Keratinocyte (primary cell): ENCODE measurements at places on chromosomes 12 and 14.

DNA sequence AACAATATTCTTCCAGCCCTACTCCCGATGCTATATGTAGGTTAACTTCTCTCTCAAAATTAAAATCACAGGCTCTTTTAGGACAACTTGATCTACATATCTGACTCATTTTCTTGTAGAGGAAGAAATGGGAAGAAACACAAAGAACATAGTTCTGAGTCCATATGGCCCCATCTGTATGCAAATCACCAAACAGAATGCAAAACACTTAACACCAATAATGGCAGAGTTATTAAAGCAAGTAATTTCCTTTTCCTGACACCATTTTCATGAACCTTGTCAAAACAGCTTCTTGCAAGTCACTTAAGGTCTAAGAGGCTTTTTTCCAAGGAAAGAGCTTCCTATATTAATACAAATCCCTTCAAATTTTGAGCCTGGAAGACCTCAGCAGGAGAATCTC, 300.4 kb upstream of the CLEC14A start:
- no peaks in the 10 kb centered on the region for H3K36me3 ChIP-seq
- H3K4me1 ChIP-seq: no peaks in the 10 kb centered on the region
- H3K27me3 ChIP-seq: no peaks in the 10 kb centered on the region
- no peak overlapping the region for H3K4me3 ChIP-seq
- no peak overlapping the region for H3K27ac ChIP-seq

GRCh38 chr12:113896841-113897240, 69.3 kb downstream of the RBM19 start:
- no peak overlapping the region for H3K4me3 ChIP-seq
- H3K36me3 ChIP-seq: no peaks in the 10 kb centered on the region
- peaks cover 31% of the 10 kb centered on the region for H3K4me1 ChIP-seq
- no peaks in the 10 kb centered on the region for H3K27me3 ChIP-seq
- no peak for DNase-seq

GRCh38 chr14:23605931-23606585, 27.5 kb upstream of the JPH4 start:
- H3K4me1 ChIP-seq: no peaks in the 10 kb centered on the region
- DNase-seq: no peak
- no peak overlapping the region for H3K4me3 ChIP-seq
- no peaks in the 10 kb centered on the region for H3K36me3 ChIP-seq

- no peaks in the 10 kb centered on the region for H3K36me3 ChIP-seq
- no peaks in the 10 kb centered on the region for H3K27me3 ChIP-seq
- H3K4me3 ChIP-seq: no peak overlapping the region
- DNase-seq: no peak
- no peaks in the 10 kb centered on the region for H3K4me1 ChIP-seq
Measured at GRCh38 chr14:75190023-75190422, 13.6 kb upstream of the TMED10 start.

DNA sequence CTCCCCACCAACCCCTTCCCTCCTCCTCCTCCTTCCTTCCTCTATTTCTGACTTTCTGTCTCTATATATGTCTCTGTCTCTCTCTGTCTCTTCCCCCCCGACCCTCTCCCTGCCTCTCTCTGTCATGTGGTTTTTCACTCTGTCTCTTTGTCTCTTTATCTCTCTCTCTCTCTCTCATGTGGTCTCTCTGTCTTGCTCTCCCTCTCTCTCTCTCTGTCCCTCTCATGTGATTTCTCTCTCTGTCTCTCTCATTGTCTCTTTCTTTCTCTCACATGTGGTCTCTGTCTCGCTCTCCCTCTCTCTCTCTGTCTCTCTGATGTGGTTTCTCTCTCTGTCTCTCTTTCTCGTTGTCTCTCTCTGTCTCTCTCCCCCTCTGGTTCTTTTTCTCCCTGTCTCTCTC, 59.3 kb downstream of the PHETA1 start:
- H3K36me3 ChIP-seq: no peaks in the 10 kb centered on the region
- no peak overlapping the region for H3K4me3 ChIP-seq
- no peak for DNase-seq

DNA sequence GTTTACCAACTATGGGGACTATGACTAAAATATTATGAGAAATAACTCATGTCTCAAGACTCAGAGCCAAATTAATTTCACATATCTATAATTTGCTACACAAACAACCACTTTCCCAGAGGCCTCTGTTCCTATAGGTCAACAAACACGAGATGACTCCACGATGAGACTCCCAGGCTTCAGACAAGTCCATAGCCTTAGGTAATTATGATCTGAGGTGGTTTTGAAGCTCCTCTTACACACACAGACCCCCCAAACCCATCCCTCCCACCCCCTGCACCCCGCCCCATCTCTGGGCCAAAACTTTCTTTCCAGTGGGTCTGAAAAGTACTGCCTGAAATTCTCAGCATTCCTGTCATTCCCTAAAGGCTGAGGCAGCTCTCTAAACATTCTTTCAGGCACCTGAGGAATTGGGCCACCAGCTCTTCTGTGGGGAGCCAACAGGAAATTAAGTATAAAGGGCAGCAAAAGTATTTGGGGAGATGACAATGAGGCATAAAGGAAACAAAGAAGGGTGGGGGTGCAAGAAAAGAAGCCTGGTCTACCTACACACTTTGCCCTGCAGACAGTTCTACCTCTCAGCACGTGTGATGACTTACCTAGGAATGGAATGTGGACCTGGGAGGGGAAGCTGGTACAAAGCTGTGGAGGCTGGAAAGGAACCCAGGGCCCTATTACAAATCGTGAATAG, 143.6 kb downstream of the PAWR start:
- H3K4me1 ChIP-seq: peaks cover 25% of the 10 kb centered on the region
- peak overlapping the region; percentile 80 for H3K27ac ChIP-seq
- no peaks in the 10 kb centered on the region for H3K27me3 ChIP-seq
- peak; percentile 96 for DNase-seq
- H3K4me3 ChIP-seq: no peak overlapping the region

GRCh38 chr12:18939051-18939450, 190.5 kb upstream of the PLEKHA5 start:
- H3K36me3 ChIP-seq: no peaks in the 10 kb centered on the region
- H3K27ac ChIP-seq: no peak overlapping the region
- DNase-seq: no peak
- H3K4me3 ChIP-seq: no peak overlapping the region
- no peaks in the 10 kb centered on the region for H3K4me1 ChIP-seq

GRCh38 chr14:99466758-99467157, 13.9 kb downstream of the SETD3 start:
- H3K4me3 ChIP-seq: no peak overlapping the region
- H3K4me1 ChIP-seq: peaks cover 10% of the 10 kb centered on the region
- no peak overlapping the region for H3K27ac ChIP-seq
- no peaks in the 10 kb centered on the region for H3K27me3 ChIP-seq

GRCh38 chr14:102544747-102545460, 35.3 kb upstream of the ANKRD9 start:
- H3K4me1 ChIP-seq: peaks cover 18% of the 10 kb centered on the region
- peak overlapping the region; percentile 7 for H3K4me3 ChIP-seq
- DNase-seq: no peak
- no peaks in the 10 kb centered on the region for H3K36me3 ChIP-seq

DNA sequence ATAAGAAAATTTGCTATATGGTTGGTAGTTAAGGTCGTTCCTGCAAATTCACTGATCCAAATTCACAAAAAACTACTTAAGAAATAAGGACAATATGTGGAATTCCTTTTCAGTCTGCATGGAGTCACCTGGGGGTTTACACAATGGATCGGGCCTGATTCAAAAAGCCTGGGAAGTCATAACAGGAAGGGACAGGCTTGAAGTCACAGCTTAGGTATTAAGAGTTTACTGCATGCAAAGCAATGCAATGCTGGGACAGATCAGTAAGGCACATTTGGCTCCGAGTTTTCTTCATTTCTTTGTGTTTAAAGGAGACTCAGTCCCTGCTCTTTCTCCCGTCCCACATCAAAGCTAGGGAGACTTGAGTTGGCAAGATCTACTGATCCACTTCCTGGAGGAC, 153.3 kb downstream of the NTF3 start:
- no peak overlapping the region for H3K4me3 ChIP-seq
- no peaks in the 10 kb centered on the region for H3K27me3 ChIP-seq
- DNase-seq: no peak
- no peak overlapping the region for H3K27ac ChIP-seq

DNA sequence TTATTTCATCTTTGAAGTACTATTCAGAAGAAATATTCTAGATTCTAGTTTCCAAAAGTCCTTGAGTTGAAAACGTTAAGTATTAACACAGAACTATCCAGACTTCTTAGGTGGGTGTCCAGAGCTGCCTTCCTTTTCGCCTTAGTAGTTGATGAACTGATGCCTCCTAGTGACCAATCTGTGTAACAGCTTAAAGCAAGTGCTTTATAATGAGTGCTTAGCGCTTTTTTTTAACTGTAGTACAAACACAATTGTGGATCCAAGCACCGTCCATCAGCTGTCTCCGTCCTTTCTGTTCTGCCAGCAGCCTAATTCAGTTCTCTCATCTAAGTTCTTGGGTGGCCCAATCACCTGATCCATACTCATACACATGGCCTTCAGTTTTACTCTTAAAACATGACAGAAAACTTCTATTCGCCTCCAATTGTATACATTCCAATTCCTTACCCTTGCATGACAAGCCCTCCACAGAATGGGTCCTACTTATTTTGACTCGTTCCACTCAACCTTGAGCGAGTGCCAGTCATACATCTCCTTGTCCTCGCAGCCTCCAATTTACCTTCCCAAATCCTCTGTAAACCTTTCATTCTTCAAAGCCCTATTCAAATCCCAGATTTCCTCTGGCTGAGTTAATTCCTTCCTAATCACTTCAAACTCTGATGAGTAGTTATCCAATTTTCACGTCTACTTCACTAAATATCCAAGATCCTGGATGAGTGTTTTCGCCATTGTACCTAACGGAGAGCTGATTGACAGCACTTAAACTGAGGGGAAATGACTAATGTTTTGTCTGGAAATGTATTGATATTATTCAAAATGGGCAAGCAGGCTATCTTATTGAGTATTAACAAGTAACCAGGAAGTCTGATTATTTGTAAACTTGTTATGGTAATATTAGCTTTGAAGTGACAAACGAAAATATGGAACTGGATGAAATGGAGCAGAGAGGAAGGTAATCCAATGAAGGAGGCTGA, 5.8 kb upstream of the PHLDA1 start:
- DNase-seq: no peak
- H3K27me3 ChIP-seq: no peaks in the 10 kb centered on the region
- H3K27ac ChIP-seq: no peak overlapping the region
- no peak overlapping the region for H3K4me3 ChIP-seq
- H3K4me1 ChIP-seq: peaks cover 15% of the 10 kb centered on the region

DNA sequence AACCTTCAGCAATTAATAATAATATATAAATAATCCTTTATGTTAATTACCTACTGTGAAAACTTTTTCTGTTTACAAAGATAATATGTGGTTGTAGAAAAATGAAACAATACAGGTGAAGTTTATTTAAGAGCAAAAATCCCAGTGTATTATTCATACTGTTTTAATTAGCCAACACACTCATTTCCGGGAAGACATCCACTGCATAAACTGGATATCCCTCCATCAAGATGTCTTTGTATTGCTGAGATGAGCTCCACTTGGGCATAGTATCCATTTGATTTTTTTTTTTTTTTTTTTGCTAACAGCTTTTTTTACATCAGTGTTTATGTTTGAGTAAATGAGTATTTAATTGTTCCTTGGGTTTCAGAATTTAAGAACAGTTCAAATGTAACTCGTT, 13.7 kb upstream of the DERA start:
- DNase-seq: no peak
- H3K36me3 ChIP-seq: peaks cover 28% of the 10 kb centered on the region
- H3K4me3 ChIP-seq: no peak overlapping the region
- H3K27ac ChIP-seq: no peak overlapping the region

GRCh38 chr12:65962921-65963861, 138.9 kb downstream of the HMGA2 start:
- no peak overlapping the region for H3K27ac ChIP-seq
- H3K4me3 ChIP-seq: no peak overlapping the region
- H3K27me3 ChIP-seq: no peaks in the 10 kb centered on the region
- H3K36me3 ChIP-seq: peaks cover 31% of the 10 kb centered on the region
- H3K4me1 ChIP-seq: peaks cover 2% of the 10 kb centered on the region
- DNase-seq: no peak

DNA sequence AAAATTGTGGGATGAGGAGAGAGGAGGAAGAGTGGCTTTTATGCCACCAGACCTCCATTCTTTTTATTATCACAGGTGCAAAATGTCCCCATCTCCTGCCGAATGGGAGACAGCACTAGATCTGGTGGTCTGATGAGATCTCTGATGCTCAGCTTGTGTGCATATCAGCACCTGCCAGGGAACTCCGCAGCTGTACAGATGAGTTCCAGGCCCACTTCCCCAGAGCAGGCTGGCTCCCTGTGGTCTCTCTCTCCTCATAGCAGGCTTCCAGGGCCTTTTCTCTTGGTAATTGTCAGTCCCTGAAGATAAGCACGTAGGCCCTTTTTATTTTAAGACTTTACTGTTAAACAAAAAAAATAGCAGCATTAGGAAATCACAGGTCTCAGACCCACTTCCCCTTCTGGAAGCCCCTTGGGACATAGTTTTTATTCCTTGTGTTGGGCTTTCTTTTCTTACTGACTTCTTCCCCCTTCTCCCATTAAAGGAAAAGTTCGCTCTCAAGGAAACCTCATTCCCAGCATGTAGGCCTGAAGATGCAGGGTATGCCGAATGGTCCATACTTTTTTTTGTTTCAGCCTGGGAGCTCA, 4.5 kb upstream of the TBC1D30 start:
- H3K27ac ChIP-seq: no peak overlapping the region
- no peak for DNase-seq
- H3K4me1 ChIP-seq: peaks cover 3% of the 10 kb centered on the region
- peaks cover 21% of the 10 kb centered on the region for H3K27me3 ChIP-seq

DNA sequence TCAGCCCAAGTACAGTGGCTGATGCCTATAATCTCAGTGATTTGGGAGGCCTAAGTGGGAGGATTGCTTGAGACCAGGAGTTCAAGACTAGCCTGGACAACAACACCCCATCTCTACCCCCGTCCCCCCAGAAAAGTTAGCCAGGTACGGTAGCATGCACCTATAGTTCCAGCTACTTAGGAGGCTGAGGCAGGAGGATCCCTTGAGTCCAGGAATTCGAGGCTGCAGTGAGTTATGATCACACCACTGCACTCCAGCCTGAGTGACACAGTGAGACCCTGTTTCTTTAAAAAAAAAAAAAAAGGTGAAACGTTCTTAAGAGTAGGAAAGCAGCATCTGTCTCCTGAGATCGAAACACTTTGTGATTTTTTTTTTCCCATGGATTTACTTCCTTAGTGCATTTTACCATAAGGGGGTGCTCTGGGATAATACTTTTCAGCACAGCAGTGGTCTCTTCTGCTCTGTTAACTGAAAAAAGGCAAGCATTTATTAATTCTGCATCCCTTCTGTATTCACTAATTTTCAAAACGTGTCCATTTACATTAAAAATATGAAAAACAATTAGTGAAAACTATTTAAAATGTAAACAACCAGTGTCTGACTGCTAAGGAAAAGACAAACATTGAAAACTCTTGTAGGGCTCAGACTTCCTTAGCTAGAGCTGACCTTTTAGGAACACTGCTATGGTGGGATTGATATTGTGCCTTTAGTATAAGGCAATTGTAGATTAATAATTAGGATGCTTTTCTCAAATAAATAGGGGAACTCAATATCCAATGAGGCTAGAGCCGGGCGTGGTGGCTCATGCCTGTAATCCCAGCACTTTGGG, 31.2 kb upstream of the USP44 start:
- no peaks in the 10 kb centered on the region for H3K36me3 ChIP-seq
- H3K4me1 ChIP-seq: no peaks in the 10 kb centered on the region
- no peak for DNase-seq
- H3K4me3 ChIP-seq: no peak overlapping the region
- H3K27me3 ChIP-seq: no peaks in the 10 kb centered on the region
